ENCODE measurements at places on chromosomes 3 and 15.

GRCh38 chr15:75640483-75641178 is 607 bp upstream of the IMP3 start:
- peak; percentile 78 for DNase-seq

DNA sequence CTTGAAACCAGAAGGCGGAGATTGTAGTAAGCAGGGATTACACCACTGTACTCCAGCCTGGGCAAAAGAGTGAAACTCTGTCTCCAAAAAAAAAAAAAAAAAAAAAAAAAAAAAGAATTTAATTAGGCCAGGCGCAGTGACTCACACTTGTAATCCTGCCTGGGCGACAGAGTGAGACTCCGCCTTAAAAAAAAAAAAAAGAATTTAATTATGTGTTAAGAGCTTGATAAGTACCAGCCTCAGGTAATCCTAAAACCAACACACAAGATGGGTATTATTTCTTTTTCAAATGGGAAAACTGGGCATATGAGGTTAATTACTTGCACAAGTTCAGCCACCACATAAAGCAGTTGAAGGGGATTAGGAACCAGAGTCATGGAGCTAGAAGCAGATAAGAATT is 49.0 kb downstream of the PBRM1 start:
- peak; percentile 72 for DNase-seq

DNA sequence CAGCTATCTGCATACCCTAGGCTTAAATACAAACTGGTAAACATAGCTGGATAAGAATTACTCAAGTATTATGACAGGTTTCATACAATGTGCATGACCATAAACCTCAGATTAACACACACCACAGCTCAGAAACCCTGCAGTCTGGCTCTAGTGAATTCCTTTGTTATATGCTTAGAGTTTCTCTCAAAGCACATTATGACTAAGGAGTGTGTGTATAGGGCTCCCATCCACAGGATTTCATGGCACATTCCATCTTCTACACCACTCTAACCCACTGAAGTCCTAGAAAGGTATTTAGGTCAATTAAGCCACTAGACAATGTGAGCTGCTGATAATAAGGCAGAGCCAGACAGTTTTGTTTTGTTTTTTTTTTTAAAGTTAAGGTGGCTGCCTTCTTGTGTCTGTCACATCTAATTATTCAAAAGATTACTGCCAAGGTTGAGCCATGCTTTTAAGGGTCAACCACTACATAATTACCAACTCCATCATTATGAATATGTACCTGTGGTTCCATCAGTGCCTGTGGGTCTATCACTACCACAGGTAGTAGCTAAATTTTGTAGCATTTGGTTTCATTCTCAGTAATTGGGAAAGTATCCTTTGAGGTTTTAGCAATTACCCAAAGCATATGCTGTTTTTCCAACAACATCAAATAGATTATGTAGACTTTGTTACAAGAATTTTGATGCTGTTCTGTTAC is 107.0 kb downstream of the ALCAM start:
- peak; percentile 85 for DNase-seq

- DNase-seq, result no peak
These were observed 77.9 kb downstream of the SPSB4 start for GRCh38 chr3:141129049-141129448.

GRCh38 chr3:156643729-156644389 is 30.5 kb upstream of the TIPARP start:
- peak; percentile 10 for DNase-seq

GRCh38 chr3:66673293-66673692 is 172.5 kb upstream of the LRIG1 start:
- DNase-seq, result no peak

GRCh38 chr15:63308947-63309346 is 31.5 kb downstream of the APH1B start:
- no peak for DNase-seq

DNA sequence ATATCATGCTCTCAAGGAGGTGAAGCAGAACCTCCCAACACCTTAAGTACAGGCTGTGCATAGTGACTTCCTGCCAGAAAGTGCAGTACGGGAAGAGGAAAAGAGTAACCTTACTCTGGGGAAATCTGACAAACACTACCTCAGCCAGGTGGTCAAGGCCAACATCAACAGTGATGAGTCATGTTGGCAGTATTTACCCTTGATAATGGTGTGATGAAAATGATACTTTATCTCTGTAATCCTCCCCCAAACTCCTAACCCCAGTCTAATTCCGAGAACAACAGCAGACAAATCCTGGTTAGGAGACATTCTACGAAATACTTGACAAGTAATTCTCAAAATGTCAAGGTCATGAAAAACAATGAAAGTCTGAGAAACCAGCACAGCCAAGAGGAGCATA is 26.5 kb downstream of the ANKDD1A start:
- DNase-seq, result peak; percentile 81

DNA sequence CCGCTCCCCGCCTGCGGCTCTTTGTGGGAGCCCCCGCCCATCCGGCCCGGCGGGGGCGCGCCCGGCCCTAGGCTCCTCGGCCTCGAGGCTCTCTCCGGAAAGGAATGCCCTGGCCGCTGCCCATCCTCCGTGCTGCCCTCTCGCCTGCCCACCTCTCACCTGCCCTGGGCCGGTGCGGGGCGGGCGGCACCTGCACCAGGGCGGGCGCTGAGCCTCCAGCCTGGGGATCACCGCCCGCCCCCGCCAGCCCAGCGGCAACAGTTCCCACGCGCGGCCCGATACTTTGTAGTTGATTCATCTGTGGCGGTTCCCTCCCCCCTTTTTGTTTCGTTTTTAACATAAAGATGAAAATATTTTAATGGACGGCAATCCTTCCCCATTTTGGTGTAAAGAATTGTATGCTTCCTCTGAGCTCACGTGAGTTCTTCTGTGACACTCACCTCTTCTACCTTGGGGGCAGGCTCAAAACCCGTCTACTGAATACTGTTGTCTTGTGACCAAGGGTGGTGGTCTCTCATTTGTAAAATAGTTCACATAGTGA is 1.9 kb downstream of the KLF13 start:
- DNase-seq, result peak; percentile 73

DNA sequence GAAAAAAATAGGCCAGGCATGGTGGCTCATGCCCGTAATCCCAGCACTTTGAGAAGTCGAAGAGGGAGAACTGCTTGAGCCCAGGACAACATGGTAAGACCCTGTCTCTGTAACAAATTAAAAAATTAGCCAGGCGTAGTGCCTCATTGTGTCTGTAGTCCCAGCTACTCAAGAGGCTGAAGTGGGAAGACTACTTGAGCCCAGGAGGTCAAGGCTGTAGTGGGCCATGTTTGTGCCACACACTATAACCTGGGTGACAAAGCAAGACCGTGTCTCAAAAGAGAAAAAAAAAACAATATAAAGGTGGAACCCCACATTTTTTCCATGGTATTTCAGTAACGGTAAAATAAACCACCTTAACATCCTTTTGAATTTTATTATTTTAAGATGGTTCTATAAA is 69.9 kb downstream of the DENND4A start:
- no peak for DNase-seq

- no peak for DNase-seq
These were observed 190.6 kb upstream of the ADAMTS9 start for GRCh38 chr3:64878362-64878761.

- DNase-seq, result peak; percentile 6
These were observed 608.8 kb downstream of the ROBO2 start for GRCh38 chr3:77648664-77649063.

- peak; percentile 78 for DNase-seq
These were observed 35.3 kb downstream of the TLE3 start for GRCh38 chr15:70062321-70062956.

DNA sequence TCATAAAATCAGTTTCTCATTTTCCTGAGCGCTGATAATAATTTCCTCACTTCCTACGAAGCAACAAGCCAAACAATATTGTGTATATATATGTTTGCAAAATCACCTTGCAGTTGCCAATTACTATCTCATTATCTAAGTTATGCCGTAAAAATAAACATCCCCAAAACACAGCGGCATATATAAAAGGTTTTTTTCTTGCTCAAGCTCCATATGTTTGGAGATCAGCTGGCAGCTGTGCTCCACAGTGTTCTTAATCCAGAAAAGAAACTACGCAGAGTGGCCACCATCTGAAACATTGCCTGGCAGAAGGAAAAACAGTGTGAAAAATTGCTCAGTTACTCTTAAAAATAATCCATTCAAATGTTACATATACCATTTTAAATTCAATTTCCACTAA is 951.4 kb downstream of the PLOD2 start:
- peak; percentile 36 for DNase-seq

- no peak for DNase-seq
These were observed 14.0 kb downstream of the VGLL4 start for GRCh38 chr3:11629716-11630115.

DNA sequence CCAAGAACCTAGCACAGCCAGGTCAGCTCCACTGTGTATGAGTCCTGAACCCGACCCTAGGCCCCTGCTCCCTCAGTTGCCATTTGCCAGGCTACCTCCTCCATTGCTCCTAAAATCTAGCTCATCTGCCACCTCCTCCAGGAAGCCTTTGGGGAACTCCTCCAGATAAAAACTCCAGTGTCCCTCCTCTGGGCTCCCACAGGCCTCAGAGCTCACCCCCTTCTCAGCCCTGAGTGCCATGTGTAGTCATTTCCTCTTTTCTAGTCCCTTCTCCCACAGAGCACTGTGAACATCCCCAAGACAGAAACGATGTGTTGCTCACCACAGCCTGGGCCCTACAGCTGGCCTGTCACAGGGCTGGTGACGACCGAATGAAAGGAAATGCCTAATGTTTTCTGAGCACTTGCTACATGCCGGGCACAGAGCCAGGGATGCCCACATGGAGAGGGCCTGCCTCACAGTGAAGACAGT is 61.0 kb downstream of the IQSEC1 start:
- peak; percentile 55 for DNase-seq

DNA sequence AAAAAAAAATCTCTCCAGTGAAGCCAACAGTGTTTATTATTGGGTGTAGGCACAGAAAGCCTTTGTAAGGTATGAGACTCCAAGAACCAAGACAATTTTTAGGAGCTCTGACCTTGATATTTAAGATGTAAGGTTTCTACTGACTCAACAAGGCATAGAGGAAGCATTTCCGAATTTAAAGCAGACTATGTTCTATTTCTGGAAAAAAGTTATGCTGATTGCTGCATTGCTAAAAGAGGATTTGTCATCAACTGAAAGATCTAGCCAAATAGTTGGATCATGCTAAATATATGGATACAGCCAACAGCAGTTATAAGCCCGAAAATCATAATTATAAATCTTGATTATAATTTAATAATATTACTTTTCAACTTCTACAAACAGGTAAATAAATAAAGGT is 53.3 kb upstream of the MELTF start:
- DNase-seq, result no peak

- no peak for DNase-seq
These were observed 2.2 kb upstream of the LSMEM2 start for GRCh38 chr3:50276762-50277101.

- DNase-seq, result no peak
These were observed 431 bp upstream of the YEATS2 start for GRCh38 chr3:183697123-183697609.

- no peak for DNase-seq
These were observed 3.5 kb upstream of the ROPN1B start for GRCh38 chr3:125965505-125965904.

DNA sequence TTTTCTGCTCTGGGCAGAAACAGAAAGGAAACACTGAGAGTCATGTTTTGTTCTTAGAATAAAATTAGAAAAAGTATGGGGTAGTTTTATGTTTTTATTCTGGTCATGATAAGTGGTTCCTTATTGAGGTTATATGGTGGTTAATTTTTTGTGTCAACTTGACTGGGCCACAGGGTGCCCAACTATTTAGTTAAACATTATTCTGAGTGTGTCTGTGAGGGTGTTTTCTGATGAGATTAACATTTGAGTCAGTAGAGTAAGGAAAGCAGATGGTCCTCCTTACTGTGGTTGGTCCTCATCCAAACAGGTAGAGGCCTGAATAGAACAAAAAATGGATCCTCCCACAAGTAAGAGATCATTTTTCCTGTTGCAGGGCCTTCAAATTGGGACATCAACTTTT is 98.9 kb downstream of the C3orf38 start:
- DNase-seq, result no peak

- no peak for DNase-seq
These were observed 140.1 kb upstream of the IL12A start for GRCh38 chr3:159848348-159849118.

DNA sequence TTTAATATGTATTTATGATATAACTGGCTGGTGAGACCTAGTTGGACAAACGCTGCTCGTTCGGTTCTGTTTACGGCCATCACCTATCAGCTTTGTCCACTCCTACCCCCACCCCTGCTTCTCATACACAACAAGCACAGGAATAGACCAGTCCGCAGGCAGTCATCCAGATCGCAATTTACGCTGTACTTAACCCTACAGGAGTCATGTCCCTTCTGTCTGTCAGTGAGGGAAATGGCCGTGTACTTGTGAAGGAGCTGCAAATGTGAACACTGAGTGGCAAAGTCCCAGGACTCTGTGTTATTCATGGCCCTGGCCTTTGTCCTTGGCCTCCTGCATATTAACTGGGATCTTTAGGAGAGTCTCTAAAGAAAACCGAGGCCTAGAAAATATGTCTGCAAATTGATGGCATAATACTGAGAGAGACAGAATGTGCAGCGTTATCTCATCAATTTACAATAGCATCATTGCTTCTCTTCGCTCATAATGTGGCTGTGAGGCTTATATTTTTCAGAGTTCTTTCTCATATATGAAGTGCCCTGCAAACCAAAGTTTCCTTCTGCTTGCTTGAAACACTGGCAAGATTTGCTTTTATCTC is 7.2 kb upstream of the ABHD10 start:
- peak; percentile 90 for DNase-seq

GRCh38 chr3:78519281-78519680 is 1248.5 kb downstream of the ROBO1 start:
- DNase-seq, result no peak

GRCh38 chr3:126466886-126467610 is 8.6 kb downstream of the ZXDC start:
- DNase-seq, result no peak

- DNase-seq, result peak; percentile 27
These were observed 165.8 kb upstream of the SLC2A2 start for GRCh38 chr3:171192176-171192854.

- DNase-seq, result no peak
These were observed 15.1 kb downstream of the ABI3BP start for GRCh38 chr3:100978011-100978659.

DNA sequence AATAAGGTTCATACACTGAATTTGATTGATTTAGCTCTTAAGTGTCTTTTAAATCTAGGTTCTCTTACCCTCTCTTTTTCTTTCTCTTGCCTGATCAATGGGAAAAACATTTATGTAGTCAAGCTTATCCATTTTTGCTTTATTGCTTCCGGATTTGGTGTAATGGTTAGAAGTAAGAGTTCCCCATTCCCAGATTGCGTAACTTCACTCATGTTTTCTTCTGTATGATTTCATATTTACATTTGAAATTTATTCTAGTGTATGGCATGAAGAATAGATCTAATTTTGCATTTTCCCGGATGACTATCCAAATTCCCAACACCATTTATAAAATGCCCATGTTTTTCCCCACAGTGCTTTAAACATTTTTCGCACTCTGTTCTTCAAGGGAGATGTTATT is 27.9 kb upstream of the SV2B start:
- DNase-seq, result no peak

GRCh38 chr3:192940129-192940528 is 22.5 kb upstream of the MB21D2 start:
- no peak for DNase-seq

- DNase-seq, result no peak
These were observed 28.4 kb upstream of the LDHAL6B start for GRCh38 chr15:59178151-59178695.

GRCh38 chr15:27866505-27867165 is 232.5 kb downstream of the OCA2 start:
- DNase-seq, result no peak
